Stimulated activated CD4-positive, alpha-beta T cell treated with anti-CD3 and anti-CD28 coated beads, Interleukin-12 subunit alpha, Interleukin-12 subunit beta, amount 100 ng/mL, for 4 hours (primary cell): ENCODE measurements at places on chromosomes 1 and 21.

- DNase-seq: peak; percentile 1
These were observed 31.3 kb downstream of the NCMAP start for GRCh38 chr1:24586970-24587820.

DNA sequence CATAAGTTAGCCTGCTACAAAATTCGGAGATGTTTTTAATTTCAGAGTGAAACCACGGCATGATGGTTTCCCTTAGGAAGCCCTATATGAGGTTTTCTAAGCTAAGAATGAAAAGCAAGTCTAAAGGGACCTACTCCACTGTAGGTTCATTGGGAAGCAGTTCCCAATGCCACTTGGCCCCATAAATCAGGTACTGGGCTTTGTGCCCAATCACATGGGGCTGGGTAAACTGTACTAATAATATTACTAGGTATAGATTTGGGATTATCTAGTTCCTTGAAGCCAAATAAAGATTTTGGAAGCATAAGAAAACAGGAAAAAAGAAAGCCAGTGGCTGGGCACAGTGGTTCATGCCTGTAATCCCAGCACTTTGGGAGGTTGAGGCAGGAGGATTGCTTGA, 19.1 kb upstream of the ANGPTL7 start:
- no peak for DNase-seq

DNA sequence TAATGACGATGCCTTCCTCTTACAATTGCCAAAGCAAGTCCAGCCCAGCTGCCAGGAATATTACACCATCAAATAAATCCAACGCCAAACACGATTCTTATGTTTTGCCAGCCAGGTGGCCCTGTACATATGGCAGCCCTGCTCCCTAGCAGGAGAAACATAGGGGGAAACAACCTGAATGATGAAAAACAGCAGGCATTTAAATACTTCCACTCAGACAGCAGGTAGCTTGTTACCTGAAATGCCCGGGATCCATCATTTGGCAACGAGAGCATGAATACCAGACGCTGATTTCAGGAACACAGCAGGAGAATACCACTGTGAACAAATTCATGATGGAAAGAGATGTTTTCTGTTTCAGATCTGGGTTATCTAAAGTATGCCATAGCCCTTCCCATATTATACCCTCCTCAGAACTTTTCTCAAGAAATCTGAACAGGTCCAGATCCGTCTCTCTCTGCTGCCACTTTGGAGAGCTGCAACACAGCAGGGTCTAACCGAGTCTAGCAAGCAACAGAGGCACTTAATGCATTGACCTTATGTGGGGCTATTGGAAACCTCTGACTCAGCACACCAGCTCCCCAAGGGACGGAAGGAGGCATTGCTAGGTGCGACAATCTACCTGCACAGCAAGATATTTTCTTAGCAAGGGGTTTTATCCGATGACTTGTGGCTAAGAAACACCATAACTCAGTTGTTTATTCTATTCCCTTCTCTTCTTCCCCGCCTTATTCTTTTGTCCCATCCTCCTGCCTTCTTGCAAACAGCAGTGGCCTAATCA, 166.3 kb downstream of the BARHL2 start:
- no peak for DNase-seq

DNA sequence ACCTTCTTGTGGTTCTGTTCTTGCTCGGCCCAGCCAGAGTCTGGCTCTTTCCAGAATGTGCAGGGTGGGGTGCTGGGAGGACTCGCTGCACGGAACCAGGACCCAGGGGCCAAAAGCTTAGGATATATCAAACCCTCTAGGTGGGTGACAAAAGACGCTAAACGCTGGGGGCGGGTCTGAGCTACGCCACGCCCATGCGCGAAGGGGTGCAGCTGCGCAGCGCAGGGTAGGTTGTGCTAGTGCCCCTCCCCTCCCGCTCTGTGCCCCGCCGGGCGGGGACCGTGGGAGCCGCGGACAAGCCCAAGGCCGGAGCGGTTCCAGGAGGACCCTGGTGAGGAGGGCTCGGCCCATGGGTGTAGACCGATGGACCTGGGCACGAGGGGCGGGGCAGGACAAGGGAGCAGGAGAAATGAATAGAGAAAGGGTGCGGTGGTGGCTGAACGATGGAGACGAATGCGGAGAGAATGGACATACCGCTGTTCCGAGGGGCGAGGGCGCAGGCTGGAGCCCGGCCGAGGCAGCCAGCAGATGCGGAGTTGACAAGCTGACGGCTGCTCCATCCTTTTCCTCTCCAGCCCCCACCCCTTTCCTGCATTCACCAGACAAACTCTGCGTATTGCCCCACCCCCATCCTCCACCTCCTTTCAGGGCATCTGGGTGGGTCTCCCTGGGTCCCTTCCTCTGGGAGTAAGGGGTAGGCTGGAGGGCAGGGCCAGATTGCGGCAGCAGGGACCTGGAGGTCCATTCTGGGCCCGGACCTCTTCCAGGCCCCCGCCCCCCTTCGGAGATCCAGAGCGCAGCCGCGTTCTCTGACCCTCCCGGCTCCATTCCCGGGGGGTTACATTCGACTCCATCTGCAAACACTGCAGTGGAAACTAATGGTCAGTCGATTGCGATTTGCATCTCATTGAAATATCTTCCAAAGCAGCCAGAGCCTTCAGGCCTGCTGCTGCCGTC, at the start of gene RUSC1:
Gene RUSC1, plus strand, starts transcription at position 234 of the 957 bp plus-strand sequence. CDS start 880 bp downstream, outside the sequence.
- peak; percentile 69 for DNase-seq
